ENCODE measurements at places on chromosomes 16 and 17. TPM values are rescaled to one million over a fixed set of nuclear protein-coding genes. Genes with fewer than 3 reads are reported as not detected.
A peak's percentile ranks its signal among the peaks of the same experiment; 100 is the strongest.

GRCh38 chr17:77735566-77736198 lies 222.8 kb upstream of the TNRC6C start:
- no peak overlapping the region for H3K4me3 ChIP-seq
- H3K36me3 ChIP-seq = no peaks in the 10 kb centered on the region
- no peaks in the 10 kb centered on the region for H3K27me3 ChIP-seq
- no peaks in the 10 kb centered on the region for H3K4me1 ChIP-seq
- no peak overlapping the region for H3K27ac ChIP-seq

- no peak for DNase-seq
- H3K36me3 ChIP-seq = peaks cover 28% of the 10 kb centered on the region
- H3K27ac ChIP-seq = peak overlapping the region; percentile 98
- H3K4me3 ChIP-seq = peak overlapping the region; percentile 98
- H3K4me1 ChIP-seq = peaks cover 24% of the 10 kb centered on the region
- H3K27me3 ChIP-seq = no peaks in the 10 kb centered on the region
Observed at GRCh38 chr16:4625560-4626159, 1.0 kb downstream of the MGRN1 start.

DNA sequence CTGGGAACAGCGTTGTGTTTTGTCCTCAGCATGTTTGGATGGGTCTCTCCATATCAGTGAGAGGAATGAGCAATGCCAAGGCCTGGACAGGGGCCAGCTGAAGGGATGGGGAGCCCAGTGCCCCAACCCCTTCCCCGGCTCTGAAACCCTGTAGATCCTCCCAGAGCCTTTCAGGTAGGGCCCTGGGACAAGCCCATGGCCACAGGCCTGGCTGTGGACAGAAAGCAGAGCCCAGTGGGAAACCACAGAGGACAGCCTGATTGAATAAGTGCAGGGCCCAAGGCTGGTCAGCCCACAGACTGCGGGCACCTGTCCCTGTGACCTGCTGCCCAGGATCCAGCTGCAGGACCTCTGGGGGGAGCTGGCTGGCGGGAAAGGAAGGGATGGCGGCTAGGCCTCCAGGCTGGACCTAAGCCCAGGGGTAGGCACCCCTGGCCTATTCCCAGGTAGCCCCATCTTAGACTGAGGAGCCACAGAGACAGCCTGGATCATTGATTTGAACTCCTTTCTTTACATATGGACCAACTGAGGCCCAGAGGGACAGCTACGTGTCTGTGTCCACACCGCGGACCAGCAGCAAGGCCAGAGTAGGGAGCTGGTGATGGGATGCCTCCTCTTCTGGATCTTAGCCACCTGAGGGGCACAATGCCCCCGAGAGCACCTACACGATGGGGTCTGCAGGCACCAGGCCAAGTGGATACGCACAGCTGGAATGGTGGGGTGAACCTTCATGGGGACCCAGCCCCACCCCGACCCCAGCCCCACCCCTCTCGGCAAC lies 1.3 kb downstream of the CCDC102A start:
- no peak for DNase-seq
- H3K4me1 ChIP-seq = peaks cover 74% of the 10 kb centered on the region
- H3K4me3 ChIP-seq = peak overlapping the region; percentile 80

GRCh38 chr16:30621765-30622164 lies 11.6 kb upstream of the ZNF689 start:
- H3K4me3 ChIP-seq = no peak overlapping the region
- no peak for DNase-seq
- peaks cover 5% of the 10 kb centered on the region for H3K27me3 ChIP-seq
- H3K27ac ChIP-seq = no peak overlapping the region

DNA sequence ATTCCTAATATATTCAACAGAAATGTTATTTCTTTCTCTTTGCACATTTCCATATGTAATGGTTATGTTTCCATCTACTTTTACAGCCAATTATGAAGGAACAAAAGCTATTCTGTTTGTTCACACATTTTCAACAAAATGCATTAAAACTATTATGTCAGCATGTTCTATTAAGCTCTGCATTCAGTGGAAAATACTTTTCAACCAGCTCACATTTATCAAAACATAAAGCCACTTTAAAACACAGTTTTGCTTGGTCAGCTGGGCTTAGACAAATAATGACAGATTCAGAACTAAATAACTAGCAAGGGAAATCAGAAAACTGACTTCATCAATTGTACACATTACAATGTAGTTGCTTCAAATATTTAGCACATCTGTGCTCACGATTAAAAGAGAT lies 6.9 kb downstream of the SALL1 start:
- H3K27ac ChIP-seq = no peak overlapping the region
- H3K4me3 ChIP-seq = no peak overlapping the region
- H3K27me3 ChIP-seq = peaks cover 44% of the 10 kb centered on the region
- H3K36me3 ChIP-seq = no peaks in the 10 kb centered on the region
- peaks cover 1% of the 10 kb centered on the region for H3K4me1 ChIP-seq
- DNase-seq = no peak

The ACE gene
- not detected for total RNA-seq

GRCh38 chr17:79984045-79984840 lies 51.4 kb downstream of the TBC1D16 start:
- H3K4me1 ChIP-seq = peaks cover 7% of the 10 kb centered on the region
- H3K27me3 ChIP-seq = no peaks in the 10 kb centered on the region
- DNase-seq = no peak
- H3K27ac ChIP-seq = no peak overlapping the region

- no peak overlapping the region for H3K27ac ChIP-seq
- no peaks in the 10 kb centered on the region for H3K27me3 ChIP-seq
- H3K36me3 ChIP-seq = no peaks in the 10 kb centered on the region
- H3K4me1 ChIP-seq = no peaks in the 10 kb centered on the region
- no peak overlapping the region for H3K4me3 ChIP-seq
Observed at GRCh38 chr16:22623351-22623781, 112.7 kb downstream of the NPIPB5 start.

The CCDC40 gene
- 1.2 TPM for total RNA-seq

- H3K4me1 ChIP-seq = no peaks in the 10 kb centered on the region
- no peak overlapping the region for H3K4me3 ChIP-seq
- H3K27me3 ChIP-seq = no peaks in the 10 kb centered on the region
Observed at GRCh38 chr16:69921127-69921526, 30.0 kb upstream of the CLEC18A start.

- H3K4me3 ChIP-seq = peak overlapping the region; percentile 91
- H3K36me3 ChIP-seq = peaks cover 11% of the 10 kb centered on the region
- DNase-seq = peak; percentile 20
Observed at GRCh38 chr17:18362698-18363100, 651 bp downstream of the SHMT1 start.

DNA sequence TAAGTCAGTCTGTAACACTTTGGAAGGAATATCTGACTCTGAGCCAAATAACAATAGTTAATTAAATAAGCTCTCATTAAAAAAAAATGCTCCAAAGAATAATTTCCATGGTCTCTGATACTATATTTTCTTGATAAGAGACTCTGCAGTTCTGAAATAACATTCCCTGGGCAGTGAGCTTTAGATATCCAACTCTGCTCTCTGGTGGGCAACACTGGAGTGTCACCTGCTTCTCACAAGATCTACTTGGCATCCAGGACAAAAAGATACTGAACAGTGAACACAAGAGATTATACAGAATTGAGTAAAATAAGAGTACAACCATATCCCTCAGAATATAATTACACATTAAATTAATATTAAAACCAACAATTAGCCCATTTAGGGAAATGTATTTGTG lies 13.7 kb downstream of the BLMH start:
- H3K27me3 ChIP-seq = no peaks in the 10 kb centered on the region
- H3K27ac ChIP-seq = no peak overlapping the region
- peaks cover 31% of the 10 kb centered on the region for H3K36me3 ChIP-seq
- H3K4me1 ChIP-seq = peaks cover 1% of the 10 kb centered on the region

The CCDC137 gene
- 63.3 TPM for total RNA-seq

GRCh38 chr17:4317610-4318009 lies 48.9 kb downstream of the UBE2G1 start:
- DNase-seq = no peak
- H3K4me1 ChIP-seq = peaks cover 54% of the 10 kb centered on the region

DNA sequence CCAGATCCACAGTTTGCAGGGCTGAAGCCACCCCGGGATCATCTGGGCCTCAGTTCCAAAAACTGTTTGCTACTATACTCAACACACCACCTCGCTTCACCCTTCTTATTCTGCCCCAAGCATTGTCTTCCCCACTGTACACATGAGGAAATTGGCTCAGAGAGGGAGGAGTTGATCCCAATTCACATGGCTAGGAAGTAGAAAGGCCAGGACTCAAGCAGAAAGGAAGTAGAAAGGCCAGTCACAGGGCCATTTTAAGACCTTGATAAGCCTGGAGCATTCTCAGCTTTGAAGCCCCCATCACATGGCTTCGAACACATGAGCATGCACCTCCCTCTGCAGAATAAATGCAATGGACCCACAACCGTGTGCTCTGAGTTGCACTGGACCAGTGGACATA lies 7.7 kb upstream of the PRSS22 start:
- H3K4me3 ChIP-seq = no peak overlapping the region
- H3K27ac ChIP-seq = no peak overlapping the region
- H3K4me1 ChIP-seq = peaks cover 6% of the 10 kb centered on the region
- DNase-seq = no peak
- H3K36me3 ChIP-seq = no peaks in the 10 kb centered on the region

DNA sequence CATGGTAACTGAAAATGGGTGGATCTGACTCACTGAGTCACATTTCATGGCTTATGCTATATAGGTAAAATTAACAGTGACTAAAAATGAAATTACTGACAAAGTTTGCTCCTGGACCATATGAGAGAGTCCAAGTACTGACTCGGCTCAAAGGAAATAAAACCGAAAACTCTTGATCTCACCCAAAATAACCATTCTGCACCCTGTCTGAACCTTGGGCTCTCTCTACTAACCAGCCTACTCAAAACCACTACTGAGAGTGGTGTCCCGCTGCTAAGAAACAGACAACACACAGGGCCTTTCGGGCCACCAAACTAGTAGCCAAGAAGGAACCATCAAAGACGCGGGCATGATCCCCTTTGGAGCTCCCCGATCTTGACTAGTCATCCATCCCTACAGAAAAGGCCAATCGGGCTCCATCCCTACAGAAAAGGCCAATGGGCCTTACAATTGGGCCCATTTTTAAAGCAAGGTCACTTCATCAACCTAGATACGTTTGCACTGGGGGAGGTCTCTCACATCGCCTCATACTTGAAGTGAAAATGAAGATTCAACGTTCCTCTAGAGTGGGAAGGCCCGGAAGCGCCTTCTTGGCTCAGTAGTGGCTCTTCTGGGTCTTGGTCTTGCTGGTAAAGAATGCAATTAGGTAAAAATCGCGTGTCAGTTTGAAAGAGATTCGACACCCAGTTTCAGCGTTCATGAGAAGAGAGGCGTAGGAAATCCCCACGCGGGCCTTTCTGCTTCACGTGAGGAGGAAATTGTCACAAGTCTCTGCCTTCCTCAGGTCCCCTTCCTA lies 720 bp upstream of the ZPBP2 start:
- H3K36me3 ChIP-seq = peaks cover 5% of the 10 kb centered on the region
- no peaks in the 10 kb centered on the region for H3K27me3 ChIP-seq
- peak overlapping the region; percentile 93 for H3K27ac ChIP-seq
- peaks cover 37% of the 10 kb centered on the region for H3K4me1 ChIP-seq

The MYO15B gene
- 17.8 TPM for total RNA-seq

DNA sequence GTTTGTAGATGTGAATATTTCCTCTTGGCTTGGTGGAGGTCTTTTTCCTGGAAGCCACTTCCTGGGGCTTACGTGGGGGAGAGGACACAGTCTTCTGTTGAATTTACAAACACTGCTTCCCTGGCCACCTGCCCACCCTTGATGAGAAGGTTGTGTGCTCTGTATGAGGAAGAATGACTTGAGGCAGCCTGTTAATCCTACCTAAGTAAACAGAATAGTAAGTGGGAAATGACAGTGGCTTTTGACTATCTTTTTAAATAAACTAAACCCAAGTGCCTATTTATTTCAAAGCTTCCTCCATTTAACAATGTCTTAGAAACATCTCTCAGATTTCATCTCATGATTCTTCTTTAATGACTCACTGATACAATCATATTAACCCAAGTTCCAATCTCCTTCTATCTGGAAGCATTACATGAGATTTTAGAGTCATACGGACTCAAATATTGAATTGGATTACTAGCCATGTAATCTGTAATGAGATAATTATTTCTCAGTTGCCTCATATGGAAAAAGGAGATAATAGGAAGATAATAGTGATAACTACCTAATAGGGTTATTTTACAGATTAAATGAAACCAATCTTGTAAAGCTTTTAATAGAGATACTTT lies 96.6 kb upstream of the SMIM36 start:
- no peak overlapping the region for H3K27ac ChIP-seq
- H3K27me3 ChIP-seq = peaks cover 16% of the 10 kb centered on the region
- H3K4me3 ChIP-seq = no peak overlapping the region
- H3K36me3 ChIP-seq = no peaks in the 10 kb centered on the region

The PIGS gene
- total RNA-seq = 42.5 TPM

DNA sequence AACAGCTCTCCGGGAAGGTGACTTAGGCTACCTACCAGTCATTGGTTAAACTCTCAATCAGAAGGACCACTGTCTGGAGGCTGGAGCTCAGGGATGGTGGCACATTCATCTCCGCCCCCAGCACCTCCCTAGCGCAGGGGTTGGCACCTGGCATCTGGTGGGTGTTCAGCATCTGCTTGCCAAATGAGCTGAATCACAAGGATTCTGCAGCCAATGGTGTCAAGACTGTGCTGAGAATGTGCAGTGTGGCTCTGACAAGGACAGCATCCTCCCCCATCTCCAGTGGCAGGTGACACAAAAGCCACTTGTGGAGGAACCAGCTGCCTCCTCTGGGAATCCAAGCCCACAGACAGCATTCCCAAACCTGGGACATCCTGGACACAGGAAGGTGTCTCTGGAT lies 35.2 kb downstream of the PLXDC1 start:
- no peak overlapping the region for H3K4me3 ChIP-seq
- peaks cover 1% of the 10 kb centered on the region for H3K36me3 ChIP-seq
- H3K4me1 ChIP-seq = peaks cover 4% of the 10 kb centered on the region

GRCh38 chr17:9363440-9364350 lies 211.9 kb downstream of the STX8 start:
- no peak overlapping the region for H3K4me3 ChIP-seq
- no peaks in the 10 kb centered on the region for H3K27me3 ChIP-seq
- peak; percentile 18 for DNase-seq
- H3K27ac ChIP-seq = no peak overlapping the region

The MRM1 gene
- total RNA-seq = 24.4 TPM

GRCh38 chr17:6699997-6700947 lies 12.9 kb downstream of the SLC13A5 start:
- no peak for DNase-seq
- H3K4me1 ChIP-seq = no peaks in the 10 kb centered on the region
- H3K27me3 ChIP-seq = peaks cover 12% of the 10 kb centered on the region
- H3K36me3 ChIP-seq = no peaks in the 10 kb centered on the region
- H3K4me3 ChIP-seq = no peak overlapping the region

DNA sequence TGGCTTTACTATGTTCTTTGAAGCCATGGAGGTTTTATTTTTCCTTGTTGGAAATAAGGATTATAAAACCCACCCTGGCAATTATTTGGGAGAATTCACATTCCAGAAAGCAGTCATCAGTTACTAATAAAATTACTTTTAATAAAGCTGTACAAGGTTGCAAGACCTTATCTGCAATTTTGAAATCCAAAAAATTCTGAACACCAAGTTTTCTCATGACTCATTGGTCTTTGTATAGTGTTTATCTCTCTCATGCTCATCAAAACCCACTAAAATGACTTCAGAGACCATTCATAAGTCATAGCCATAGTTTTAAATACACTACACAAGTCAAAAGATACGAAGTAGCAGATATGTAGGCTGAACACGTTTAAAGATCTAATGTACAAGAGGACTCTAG lies 6.0 kb upstream of the KRT38 start:
- no peak for DNase-seq
- peaks cover 4% of the 10 kb centered on the region for H3K27me3 ChIP-seq
- H3K4me1 ChIP-seq = no peaks in the 10 kb centered on the region

GRCh38 chr16:75576384-75576811 lies 10.2 kb downstream of the GABARAPL2 start:
- no peaks in the 10 kb centered on the region for H3K27me3 ChIP-seq
- peaks cover 22% of the 10 kb centered on the region for H3K4me1 ChIP-seq
- peaks cover 18% of the 10 kb centered on the region for H3K36me3 ChIP-seq

All from activated naive CD8-positive, alpha-beta T cell treated with anti-CD3 and anti-CD28 coated beads for 36 hours (primary cell).